ENCODE measurements at places on chromosomes 4 and X. TPM values are rescaled to one million over a fixed set of nuclear protein-coding genes. Genes with fewer than 3 reads are reported as not detected.

The ATOH1 gene
- total RNA-seq: not detected

The MUC7 gene
- not detected for total RNA-seq

The HSD17B11 gene
- 84.0 TPM for total RNA-seq

The THAP6 gene
- 23.3 TPM for total RNA-seq

The SERTM2 gene
- 0.72 TPM for total RNA-seq

The TRMT10A gene
- 4.1 TPM for total RNA-seq

The PHEX gene
- total RNA-seq: 1.1 TPM

The PNMA6F gene
- not detected for total RNA-seq

The FGA gene
- total RNA-seq: 6.3 TPM

- DNase-seq: no peak
These were observed 28.4 kb downstream of the GAGE1 start for GRCh38 chrX:49627086-49627777.

DNA sequence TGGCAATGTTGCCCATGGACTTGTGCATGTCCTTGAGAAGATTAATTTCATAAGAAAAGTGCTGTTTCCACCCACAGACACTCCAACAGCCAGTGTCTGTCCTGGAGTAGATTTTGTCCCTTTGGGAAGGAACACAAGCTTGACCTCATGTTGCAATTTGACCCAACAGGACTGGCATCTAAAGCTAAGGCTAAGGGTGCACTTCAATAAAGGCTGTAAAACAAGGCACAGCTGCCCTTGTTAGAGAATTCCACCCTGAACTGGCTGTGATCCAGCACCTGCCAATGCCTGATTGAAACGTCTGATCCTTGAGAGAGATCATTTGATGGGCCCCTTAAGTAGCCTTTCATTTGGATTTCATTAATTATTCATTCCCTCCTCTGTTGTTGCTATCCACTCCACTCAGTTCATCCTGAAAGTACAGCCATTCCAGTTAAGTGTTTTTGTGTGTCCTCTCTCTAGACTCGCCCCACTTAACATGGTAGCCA, 56.2 kb downstream of the CD99L2 start:
- no peak for DNase-seq

GRCh38 chr4:59537246-59537886, 1662.8 kb upstream of the ADGRL3 start:
- no peak for DNase-seq

GRCh38 chr4:107894138-107894603, 37.2 kb upstream of the CYP2U1 start:
- DNase-seq: no peak

DNA sequence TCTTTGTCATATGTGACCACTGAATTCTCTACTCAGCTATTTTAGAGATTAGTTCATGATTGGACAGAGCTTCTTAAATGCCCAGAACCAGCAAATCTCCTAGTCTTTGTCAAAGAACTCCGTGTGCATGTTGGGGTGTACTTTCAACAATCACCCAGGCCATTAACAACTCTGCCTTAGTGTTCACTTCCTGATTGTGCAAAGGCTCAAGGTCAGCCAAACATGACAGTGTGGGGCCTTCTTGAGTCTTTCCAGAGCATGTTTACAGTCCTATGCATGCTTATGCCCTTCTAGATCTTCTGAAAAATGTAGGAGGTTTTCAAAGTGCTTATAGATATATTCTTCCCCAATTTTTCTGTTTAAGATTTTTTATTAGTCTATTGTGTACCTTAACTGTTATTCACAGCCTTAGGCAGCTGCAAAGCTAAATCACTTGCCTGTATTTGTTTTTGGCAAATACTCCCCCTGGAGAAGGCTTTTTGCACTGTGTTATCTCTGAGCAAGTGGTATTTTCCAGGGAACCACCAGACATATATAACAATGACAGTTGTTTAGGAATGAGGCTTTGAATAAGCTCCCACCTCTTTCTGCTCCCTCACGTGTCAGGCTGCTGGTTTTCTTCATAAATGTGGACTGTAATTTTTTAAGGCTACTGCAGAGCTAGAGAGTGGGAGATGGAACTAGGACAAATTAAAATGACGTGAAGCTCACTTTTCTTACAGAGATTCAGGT, 24.0 kb upstream of the DRP2 start:
- DNase-seq: no peak

GRCh38 chrX:20352935-20353336, 86.2 kb upstream of the RPS6KA3 start:
- DNase-seq: no peak

DNA sequence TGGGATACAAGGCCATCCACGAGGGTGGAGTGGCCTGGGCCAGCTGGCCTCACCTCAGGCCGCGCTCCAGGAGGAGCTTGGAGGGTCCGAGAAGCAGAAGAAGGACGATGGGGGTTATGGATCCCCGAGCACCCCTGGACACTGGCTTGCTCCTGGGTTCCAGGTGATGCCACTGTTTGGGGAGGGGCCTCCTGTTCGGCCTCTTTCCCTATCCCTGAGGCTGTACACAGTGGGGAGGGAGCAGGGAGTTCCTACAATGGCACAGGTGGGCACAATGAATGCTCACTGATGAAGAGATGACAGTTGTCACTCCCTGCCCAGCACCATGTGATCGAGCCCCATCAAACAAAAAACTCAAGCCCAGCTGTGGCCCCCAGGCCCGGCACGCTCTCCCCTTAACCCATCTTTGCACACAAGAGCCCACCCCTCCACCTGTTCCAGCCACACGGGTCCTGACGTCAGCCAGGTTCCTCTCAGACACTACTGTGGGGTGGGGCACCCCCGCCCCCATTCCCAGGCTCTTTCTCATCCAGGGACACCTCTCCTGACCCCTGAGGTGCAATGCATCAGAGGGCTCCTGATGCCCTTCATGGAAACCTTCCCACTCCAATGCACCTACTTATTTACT, 70.3 kb downstream of the WFS1 start:
- DNase-seq: no peak

GRCh38 chr4:119116925-119117900, 18.4 kb upstream of the MYOZ2 start:
- no peak for DNase-seq

DNA sequence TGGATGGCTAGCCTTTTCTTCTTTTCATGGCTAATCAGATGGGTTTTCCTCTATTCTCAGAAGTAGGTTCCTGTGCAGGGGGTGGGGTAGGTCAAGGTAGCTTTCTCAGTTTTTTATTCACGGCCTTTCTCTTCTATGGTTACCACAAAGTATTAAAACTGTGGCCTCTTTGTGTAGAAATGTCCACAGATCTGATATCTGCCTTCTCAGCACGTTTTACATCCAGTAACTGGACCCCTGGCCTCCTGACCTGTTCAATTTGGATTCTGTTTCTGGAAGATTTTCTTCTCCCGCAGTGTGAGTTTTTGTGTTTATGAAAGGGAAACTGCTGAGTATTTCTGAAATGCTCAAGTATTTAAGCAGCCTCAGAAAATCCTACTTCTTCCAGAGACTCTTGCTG, 688.5 kb downstream of the RAPGEF2 start:
- DNase-seq: no peak

DNA sequence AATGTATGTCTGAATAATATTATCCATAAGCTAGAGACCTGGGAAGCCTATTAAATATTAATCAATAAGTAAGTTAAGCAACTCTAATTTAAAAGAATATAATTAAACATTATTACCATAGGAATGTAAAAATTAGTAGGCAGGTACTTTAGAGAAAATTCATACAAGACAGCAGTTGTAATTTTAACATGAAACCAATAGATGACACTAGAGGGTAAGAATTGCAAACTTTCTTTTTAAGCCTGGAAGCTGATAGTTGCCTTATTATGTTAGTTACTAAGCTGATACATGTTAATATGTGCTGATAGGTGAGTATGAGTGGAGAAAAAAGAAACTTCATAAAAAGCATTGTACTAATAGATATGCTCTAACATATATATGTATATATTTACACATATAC, 1157.4 kb downstream of the FAM133A start:
- DNase-seq: no peak

DNA sequence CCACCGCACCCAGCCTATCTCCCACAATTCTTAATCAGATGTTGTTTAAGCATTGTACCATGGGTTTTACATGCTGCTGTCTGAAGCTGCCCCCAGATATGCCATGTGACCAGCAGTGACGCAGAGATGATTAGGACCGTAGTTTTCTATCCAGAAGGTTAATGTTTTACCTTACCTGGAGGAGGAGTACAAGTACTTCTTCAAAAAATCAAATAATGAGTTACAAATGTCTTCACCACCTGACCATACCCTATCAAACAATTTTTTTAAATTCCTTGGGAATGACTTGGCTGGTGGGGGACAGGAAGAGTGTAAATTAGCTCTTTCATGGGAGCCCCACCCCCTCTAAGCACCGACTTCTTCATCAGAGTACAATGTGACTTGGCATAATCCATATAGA, 16.2 kb upstream of the SGMS2 start:
- DNase-seq: no peak

DNA sequence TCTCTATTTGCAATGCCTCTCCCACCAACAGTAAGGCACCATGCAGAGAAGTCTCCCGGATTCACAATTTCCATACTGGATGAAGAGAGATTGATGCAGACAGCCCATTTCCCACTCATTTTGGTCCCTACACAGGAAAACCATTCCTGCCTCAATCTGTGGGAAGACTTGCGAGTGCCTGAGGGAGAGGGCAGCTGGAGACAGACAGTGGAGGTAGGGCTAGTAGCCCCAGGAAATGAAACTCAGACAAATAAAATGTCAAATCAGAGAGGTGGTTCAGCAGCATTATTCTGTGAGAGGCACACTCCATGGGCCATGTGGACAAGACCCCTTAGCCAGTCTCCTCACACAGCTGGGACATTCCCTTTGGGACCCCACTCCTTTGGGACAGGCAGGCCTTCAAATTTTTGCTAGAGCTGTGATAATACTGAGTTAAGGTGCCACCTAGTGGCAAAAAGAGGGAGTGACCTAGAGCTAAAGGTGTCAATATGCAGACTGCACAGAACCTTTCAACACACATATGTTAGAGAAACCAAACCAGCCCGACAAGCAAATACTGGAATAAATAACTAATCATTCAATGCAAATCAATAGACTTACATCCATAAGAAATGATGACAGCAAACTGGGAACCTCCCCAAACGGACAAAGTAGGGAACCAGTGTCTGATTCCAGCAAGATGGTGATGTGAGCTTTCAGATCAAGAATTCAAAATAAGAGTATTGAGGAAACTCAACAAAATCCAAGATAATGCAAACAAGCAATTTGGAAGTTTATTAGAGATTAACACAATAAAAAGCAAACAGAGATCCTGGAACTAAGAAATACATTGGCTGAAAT, 1865.3 kb upstream of the AGA start:
- no peak for DNase-seq

GRCh38 chr4:119035951-119036737, 99.5 kb upstream of the MYOZ2 start:
- DNase-seq: no peak

DNA sequence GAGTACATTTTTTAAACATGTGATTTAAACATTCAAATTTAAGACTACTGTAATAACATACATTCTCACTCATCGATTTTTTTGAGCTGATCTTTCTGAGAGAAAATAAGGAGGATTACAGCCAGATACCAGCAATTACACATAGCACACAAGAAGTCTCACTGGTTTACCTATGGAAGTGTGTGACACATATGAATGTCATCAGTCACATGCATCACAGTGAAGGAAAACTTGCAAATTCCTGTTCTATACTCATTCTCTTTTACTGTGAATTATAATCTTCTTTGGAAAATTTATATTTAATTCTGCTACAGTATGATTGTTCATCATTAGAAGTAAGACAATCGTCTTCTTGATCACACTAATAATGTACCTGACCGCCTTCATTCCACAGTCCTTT, 21.3 kb upstream of the BMP2K start:
- DNase-seq: no peak

- no peak for DNase-seq
These were observed 6.4 kb downstream of the FAM200B start for GRCh38 chr4:15688051-15688450.

DNA sequence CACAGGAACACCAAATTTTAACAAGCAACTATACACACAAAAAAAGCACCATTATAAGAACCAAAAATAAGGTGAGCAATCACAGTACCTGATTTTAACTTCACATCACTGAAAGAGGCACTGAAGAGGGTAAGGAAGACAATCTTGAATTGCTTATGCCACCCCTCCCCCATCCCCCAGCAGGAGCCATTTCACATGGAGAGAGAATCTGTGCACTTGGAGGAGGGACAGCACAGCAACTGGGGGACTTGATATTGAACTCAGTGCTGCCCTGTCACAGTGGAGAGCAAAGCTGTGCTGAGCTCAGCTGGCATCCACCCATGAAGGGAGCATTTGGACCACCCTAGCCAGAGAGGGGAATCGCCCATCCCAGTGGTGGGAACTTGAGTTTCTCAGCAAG, 56.0 kb downstream of the NUDT11 start:
- DNase-seq: no peak

- DNase-seq: no peak
These were observed 96.3 kb upstream of the MSX1 start for GRCh38 chr4:4762909-4763821.

GRCh38 chr4:20761382-20761781, 61.1 kb downstream of the PACRGL start:
- no peak for DNase-seq

DNA sequence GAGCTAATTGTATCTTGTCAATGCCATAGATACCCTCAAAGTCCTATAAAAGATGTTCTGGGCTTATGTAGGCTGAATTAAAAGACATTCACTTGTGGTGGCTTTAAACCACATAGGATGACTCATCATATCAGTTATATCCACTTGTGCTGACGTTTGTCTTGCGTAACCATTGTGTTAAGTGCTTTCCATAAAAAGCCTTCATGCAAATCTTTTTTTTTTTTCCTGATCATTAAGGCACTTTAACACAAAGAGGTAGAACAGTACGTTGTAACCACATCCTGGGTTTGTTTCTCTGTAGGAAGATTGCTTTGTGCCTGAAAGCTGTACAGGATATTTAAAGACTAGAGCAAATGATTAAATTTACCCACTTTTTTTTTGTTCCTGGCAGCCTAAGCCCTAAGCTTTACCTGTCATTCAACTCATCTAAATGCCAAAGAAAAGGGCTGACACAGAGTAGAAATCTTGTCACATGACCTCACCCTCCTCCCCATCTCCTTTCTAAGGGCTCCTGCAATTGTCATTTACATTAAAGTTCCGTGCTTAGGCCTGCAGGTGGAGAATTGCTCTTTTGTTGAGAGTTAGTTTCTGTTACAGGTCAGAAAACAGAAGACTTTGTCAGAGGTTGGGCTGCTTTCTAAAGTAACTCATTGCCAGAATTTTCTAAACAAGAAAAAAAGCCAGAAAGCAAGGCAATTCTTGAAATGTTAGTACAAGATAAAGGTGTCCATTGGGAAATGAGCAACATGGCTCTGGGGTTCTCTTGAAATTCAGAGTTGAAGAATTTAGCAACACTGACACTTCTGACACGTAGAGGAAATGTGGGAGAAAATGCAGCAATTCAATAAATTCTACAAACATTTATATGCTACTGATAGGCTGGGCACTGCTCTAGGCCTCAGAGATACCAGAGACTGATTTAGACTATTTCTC, 555.6 kb downstream of the PPARGC1A start:
- DNase-seq: no peak

DNA sequence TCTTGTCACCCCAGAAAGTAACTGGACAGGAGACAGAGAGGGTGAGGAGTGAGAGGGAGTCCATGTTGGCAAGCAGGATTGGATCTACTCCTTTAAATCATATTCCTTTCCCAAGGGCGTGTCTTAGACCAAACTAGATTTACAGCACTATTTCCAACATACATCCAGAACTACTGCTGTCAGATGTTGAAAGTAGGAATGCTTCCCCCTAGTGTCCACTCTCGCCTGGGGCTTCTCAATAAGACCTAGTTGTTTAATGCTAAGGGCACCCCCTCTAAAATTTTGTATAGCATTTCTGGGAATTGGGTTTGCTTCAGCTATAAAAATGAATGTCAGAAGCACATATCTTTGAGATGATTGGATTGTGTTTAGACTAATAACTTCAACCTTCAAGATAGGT, 13.3 kb downstream of the OFD1 start:
- peak; percentile 63 for DNase-seq

Data from ovary (tissue), 10 donors.